GOT3 (cell line): ENCODE measurements at places on chromosomes 2 and 18.

- DNase-seq = no peak
Measured at GRCh38 chr2:182481676-182482075, 54.8 kb upstream of the PDE1A start.

DNA sequence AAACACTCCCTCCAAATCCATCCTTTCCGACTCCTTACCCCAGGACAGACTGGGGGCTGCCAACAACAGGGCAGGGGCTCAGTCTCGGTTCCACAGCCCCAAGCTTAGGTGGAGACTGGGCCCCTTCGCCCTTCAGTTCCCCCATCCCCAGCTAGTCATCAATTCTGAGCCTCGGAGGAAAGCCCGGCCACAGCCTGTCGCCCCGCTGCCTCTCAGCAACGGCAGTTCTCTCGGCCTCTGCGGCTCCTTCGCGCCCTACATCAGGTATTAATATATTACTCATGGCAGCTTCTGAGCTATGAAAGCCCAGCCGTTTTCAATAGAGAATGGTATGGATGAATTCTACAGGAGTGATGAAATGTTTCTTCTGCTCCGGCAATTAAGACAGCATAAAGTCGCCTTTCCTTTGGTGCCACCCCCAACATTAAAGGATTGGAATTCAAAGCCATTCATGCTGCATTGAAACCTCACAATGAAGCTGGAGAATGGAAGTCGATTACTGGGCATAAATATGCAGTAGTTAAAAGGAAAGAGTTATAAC, 2.8 kb downstream of the HDAC4 start:
- DNase-seq = no peak

- DNase-seq = no peak
Measured at GRCh38 chr2:212531499-212531898, 7.1 kb downstream of the ERBB4 start.

DNA sequence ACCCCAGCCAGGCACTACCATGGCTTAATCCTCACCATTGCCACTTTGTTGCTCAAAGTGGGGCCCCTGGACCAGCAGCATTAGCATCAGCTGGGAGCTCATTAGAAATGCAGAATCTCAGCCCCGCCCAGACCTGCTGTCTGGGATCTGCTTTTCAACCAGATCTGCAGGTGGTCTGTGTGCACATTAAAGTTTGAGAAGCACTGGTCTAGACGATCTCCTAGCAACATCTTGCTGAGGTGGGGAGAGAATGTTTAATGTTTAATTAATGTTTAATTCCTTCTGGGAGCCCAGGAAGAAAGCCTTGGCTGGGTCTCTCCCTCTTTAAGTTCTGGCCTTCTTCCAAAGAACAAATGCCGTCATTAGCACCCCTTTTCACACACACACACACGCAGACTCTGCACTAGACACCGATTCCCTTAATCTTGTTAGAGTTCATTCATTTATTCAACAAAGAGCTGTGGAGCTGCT, 53.7 kb downstream of the EDAR start:
- DNase-seq = no peak

DNA sequence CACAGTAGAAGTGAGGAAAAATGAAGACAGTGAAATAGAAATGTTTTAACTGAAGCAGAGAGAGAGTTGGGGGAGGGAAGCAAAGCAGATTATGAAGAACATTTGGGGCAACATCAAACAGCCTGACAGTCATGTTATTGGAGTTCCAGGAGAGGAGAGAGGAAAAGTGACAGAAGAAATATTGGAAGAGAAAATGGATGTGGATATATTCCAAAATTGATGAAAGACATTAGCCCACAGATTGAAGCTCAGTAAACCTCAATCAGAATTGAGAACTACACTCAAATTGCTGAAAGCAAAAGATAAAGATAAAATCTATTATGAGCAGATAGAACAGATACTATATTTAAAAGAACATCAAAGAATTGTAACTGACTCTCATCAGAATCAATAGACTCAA, 90.8 kb downstream of the ARHGAP28 start:
- DNase-seq = no peak

DNA sequence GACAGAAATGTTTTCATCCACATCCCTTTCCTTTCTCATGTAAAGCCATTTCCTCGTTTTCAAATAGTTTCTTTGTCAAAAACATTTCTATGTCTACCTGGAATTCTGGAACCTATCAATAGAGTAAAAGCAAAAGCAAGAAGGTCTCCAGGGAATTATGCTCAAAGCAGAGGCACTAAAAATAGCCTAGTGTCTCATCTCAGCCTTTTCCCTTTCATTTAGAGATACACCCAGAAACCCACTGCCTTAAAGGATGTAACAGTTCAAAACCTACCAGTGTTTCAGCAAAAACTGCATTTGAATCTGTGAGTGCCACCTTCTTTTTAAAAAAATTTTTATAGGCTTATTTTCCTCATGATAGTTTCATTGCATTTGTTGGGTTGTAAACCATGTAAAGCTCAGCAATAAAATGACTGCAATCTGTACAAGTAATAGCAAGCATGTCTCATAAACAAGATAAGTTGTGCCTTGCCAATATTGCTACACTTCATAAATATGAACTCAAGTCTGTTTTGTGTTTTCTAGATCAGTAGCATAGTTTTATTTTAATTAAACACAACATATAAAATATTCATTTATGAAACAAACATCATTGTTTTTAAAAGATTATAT, 927.3 kb upstream of the ACVR2A start:
- DNase-seq = no peak

GRCh38 chr2:50347358-50348044, 684.4 kb downstream of the NRXN1 start:
- DNase-seq = no peak

DNA sequence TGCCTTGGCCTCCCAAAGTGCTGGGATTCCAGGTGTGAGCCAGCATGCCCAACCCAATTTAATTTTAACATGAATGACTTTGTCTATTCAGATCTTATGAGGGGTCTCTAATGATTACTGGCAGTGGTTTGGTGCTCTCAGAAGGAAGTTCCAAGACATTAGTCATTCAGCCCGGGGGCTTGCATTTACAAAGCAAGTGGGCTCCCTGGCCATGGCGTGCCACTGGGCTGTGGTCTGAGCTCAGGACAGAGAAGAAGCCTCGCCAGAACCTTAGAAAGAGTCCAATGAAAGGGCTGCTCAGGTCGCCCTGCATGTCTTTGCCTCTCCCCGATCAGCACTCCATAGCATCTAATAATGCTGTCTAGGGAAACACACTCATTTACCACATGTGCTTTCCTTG, 182.6 kb upstream of the CHAC2 start:
- DNase-seq = no peak

DNA sequence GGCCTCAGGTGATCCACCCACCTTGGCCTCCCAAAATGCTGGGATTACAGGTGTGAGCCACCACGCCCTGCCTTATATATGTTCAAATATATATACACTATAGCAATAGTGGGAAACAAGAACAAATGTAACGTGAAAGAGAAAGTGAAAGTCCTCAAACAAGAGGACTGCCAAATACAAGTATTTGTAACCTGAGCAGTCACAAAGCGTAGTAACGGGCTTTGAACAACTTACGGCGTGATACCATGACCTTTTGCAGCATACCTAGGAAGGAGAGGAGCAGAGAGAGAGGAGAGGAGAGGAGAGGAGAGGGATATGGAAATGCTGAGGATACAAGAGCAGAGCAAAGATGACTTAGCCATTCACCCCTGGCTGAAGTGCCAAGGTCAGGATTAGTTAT, 113.8 kb upstream of the RGPD4 start:
- DNase-seq = no peak

GRCh38 chr2:119304847-119305246, 61.8 kb downstream of the C2orf76 start:
- DNase-seq = no peak

DNA sequence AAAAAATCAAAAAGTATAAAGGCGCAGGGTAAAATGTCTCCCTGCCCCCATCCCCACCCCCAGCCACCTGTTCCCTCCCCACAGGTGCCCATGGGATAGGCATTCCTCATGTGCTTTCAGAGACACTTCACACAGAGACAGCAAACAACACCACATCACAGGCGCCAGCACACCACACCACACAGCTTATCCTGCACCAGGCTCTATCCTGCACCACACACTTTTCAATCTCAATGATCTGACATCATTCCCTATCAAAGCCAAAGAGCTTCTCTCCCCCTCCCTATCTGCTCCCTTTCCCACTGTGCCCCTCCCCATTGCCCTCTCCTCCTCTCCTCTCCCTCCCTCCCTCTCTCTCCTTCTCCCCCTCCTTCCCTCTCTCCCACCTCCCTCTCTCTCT, 15.5 kb downstream of the FAM178B start:
- no peak for DNase-seq

DNA sequence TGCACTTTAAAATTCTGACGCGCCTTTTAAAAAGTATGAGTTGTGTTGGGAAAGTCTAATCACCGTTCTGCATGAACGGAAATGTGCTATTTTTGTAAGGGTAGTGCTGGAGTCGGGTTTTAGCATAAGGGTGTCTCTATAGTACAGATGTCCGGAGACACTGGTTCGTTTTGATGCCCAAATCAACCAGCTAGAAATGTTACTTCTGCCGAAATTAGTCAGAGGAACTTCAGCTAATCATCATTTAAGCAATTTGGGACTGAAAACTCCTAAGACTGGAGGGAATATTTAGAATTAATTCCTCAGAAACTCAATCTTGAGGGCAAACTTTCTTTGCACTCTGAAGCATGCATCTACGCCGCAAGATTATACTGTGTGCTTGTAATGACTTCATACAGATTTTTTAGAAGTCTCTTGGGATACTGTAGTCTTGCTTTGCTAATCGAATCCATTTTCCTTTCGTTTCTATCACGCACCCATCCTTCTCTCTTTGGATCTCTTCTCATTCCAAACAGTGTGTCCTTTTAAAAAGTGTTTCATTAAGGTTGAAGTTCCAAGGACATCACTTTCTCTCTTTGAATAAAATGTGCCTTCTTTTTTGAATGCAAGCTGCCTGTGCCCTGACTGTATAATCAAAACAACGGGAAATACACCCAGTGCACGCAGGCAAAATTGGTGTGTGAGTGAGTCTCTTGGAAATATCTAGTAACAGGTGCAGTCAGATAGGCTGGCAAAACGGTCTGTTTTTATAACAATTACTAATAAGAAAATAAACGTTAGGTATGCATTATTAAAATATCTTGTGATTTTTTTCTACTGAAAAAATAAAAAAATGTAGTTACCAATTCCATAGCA, 270.9 kb upstream of the TCF4 start:
- no peak for DNase-seq

DNA sequence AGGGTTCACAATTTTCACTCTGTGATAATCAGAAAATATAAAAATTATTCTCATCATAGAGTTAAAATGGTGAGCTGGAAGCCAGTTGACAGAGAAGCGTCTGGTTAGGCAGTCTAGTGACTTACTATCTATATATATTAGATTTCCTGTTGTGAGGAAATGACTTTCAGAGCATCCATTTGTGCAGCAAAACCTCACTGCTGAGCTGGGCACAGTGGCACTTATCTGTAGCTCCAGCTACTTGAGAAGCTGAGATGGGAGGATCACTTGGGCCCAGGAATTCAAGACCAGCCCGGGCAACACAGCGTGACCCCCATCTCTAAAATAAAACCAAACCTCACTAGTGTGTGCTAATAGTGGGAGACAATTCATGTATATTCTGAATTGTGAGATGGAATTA, 7.2 kb upstream of the KIAA2012 start:
- no peak for DNase-seq

DNA sequence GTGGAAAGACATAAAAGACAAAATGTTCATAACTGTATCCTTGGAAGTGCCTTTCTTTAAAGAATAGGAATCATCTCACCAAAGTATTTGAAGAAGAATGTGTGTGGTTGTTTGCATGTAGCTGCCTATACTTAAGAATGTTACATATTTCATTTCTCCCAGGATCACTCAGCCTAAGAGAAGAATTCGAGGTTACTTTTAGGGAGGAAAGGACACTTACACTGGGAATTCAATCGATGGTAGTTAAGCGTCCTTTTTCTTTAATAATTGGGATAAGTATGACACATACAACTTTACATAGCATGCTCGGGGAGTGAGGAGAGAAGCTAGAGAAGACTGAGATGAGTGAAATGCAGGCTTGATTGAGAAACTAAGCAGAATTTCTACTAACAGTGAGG, 22.0 kb upstream of the CYP1B1 start:
- DNase-seq = no peak

- no peak for DNase-seq
Measured at GRCh38 chr2:126656431-126657147, 631 bp downstream of the GYPC start.

DNA sequence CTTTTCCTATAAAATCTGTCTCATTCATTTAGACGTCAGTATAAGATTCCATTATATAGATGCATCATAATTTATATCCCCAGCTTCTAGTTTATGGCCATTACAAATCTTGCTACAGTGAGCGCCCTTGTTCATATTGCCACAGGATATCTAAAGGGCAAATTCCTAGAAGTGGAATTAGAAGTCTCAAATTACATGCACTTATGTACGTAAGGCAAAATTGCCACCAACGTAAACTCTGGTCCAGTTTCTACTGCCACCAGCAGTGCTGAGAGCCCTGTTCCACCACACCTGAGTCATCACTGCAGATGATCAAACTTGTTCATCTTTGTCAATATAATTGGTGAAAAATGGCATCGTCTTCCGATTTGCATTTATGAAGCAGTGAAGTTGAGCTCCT, 90.9 kb upstream of the ID2 start:
- DNase-seq = no peak

GRCh38 chr2:98931596-98931995, 4.4 kb downstream of the CRACDL start:
- DNase-seq = no peak

GRCh38 chr2:188944442-188944841, 29.7 kb upstream of the COL3A1 start:
- no peak for DNase-seq

GRCh38 chr18:31233621-31234275, 71.1 kb upstream of the DSC1 start:
- DNase-seq = no peak

- DNase-seq = no peak
Measured at GRCh38 chr2:159904959-159905305, 106.9 kb upstream of the CD302 start.

DNA sequence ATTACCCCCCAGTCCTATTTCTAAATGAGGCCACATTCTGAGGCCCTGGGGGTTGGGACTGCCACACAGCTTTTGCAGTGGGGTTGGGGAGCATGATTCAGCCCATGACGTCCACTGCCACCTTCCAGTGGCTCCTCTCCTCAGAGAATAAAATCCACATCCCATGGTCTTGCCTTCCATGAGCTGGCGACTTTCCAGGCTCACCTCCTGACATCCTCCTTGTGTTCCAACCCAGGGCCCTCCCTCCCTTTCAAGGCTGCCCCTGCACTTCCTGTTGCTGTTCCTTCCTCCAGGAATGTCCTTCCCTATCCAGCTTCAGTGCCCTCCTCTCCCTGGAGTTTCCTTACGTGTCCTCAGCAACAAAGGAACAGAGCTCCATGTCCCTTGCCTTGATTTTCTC, 187.3 kb upstream of the ID2 start:
- DNase-seq = no peak

GRCh38 chr2:20604401-20604911, 46.4 kb downstream of the HS1BP3 start:
- DNase-seq = no peak
